HCEC 1CT (cell line): ENCODE measurements at places on chromosomes 11 and 22.

DNA sequence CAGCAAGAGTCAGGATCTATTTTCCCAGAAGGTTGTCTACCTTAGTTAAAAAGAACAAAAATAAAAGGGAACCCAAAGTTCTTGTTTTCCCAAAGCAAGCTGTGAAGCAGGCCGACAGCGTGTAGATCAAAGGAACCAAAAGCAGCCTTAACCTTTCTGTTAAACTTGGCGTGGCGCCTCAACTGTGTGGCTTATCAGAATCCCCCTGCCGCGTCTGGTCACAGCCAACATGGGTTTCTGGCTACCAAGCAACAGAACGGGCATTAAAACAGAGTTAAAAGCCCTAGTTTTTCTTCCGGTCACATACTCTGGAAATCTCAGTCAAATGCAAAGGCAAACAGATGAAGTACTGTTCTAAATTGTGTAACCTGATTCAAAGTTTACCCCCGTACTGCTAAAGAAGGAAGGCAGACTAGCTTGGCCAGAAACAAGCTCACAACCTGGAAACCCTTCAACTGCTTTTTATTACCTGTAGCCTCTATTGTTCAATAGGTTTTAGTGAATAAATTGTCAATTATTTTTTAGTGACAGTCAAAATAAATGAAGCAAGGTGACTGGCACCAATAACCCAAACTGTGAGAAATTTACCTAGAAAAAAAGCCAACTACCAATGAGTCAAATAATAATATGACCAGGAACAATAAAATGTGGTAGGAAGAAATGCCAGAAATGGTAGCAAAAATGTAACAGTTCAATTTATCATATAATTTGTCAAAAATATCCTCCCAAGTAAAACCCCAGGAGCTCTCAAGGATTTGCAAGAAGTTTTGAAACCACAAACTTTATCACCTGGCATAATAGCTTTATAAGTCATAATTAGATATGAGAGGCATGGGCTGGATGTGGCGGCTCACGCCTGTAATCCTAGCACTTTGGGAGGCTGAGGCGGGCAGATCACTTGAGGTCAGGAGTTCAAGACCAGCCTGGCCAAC lies 21.4 kb downstream of the CHKA start:
- DNase-seq = no peak

GRCh38 chr11:33747979-33748378 lies 11.8 kb upstream of the CD59 start:
- peak; percentile 10 for DNase-seq

- no peak for DNase-seq
Measured at GRCh38 chr22:46063846-46064227, 86.5 kb upstream of the PPARA start.

DNA sequence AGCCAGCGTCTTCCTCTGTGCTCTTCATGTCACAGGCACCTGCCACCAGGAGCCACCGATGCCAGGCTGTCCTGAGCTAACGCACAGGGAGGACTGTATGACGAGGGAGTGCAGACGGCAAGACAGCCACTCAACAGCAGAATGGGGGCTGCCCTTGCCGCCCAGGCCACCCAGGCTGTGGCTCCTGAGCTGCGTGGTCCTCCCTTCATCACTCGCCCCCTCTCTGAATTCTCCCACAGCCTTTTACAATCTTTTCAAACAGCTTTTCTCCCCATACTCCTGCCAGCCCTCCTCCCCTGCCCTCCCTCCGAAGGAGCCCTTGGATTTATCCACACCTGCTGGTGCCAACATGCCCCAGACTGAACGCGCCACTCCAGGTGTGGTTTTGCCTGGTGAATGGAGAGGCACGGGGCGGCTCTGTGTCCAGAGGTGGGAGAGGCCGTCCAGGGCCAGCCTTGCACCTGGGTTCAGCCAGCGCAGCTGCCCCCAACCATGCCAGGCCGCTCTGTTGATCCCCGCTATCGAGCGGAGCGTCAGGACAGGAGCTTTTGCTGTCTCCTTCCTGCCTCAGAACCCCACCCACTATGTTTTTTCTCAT lies 22.0 kb downstream of the OVOL1 start:
- DNase-seq = no peak

DNA sequence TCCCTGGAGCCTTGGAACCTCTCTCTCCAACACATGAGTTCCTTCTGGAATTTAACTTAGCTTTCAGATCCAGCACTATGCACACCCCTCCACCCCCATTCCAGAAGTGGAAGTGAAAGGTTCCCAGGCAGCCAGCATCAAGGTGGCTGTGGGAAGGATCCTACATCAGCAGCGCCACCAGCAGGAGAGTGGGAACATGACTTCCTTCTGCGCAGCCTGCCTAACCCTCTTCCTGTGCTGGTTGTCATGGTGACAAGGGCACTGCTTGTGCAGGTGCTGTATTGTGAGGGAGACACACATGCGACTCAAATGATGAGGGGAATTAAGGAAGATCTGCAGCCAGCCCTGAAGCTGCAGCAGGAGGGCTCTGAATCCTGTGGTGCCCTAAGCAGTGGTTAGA lies 904.5 kb upstream of the API5 start:
- no peak for DNase-seq

DNA sequence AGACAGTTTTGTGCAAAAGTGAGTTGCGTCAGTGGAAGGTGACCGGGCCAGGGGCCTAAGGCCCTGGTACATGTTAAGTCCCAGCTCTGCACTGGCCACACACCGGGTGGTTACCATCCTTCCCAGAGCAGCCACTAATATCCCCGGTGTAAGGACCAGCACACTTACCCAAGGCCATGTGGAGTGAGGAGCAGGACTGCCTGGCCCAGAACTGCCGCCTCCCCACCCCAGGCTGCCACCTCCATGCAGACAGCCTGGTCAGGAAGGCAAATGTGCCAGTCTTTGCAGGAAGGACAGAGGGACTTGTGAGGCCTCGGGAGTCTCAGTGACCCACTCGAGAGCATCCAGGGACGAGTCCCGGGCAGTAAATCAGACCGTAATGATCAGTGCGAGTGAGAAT lies 102.9 kb downstream of the MORC2 start:
- DNase-seq = no peak

- DNase-seq = no peak
Measured at GRCh38 chr11:130531061-130531460, 82.6 kb downstream of the ADAMTS15 start.

GRCh38 chr11:128415539-128415938 lies 171.8 kb downstream of the ETS1 start:
- DNase-seq = no peak

GRCh38 chr22:36107436-36107835 lies 53.1 kb downstream of the APOL3 start:
- no peak for DNase-seq

DNA sequence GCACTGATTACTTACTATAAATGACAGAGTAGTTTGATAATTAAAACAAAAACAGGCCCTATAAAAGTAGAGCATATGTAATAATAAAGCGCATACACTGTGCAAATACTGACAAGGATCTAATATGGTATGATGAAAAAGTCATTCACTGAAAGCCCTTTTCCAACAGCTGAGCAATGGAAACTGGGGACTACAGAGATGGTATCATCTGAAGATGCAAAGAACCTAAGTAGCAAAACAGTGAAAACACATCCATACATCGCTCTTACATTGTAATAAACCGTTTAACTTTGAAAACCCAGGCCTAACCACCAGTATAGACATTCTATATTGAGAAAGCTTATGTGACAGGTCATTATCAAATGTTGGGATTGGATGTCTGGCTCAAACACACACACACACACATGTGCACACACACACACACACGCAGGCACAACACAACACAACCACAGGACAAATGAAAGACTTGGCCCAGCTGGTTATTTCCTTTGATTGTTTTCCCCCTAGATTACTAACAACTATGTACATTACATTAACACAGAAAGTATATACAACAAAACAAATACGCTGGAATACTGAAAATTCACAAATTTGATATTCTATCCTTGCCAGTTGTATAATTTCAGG lies 119.5 kb downstream of the APOL5 start:
- no peak for DNase-seq

GRCh38 chr22:25827415-25827814 lies 85.4 kb downstream of the MYO18B start:
- DNase-seq = no peak

DNA sequence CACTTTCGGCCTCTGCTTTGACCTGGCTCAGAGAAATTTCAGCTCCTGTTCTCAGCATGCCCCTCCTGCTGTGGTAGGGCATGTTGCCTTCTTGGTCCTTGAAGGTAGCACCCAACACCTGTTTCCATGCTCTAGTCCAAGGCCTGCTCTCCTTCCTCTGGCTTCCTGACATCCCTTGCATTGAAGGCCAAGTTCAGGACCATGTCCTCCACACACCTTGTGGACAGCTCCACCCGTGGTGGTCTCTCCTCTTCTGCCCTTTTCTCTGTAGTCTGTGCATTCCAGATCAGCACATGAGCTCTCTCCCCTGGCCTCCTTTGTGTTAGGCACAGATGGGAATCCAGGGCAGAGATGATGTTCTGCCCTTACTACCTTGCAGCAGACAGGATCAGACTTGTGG lies 225.3 kb downstream of the ADAMTS15 start:
- no peak for DNase-seq

DNA sequence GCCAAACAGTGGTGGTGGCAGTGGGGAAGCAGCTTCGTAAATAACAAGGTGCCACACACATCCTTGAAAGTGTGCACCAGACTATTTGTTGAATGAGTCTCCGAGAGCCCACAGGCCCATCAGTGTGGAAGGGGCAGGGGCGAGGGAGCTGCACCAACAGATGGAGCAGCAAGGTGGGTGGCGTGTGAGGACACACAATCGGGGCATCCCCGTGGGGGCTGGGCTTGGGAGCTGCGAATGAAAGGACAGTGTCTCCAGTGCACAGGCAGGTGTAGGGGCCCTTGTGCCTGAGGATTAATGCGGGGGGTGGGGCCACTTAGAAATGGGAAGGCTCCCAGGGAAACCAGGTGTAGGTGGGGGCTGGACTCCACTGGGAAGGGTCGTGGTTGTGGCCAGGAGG lies 2.8 kb downstream of the NRXN2 start:
- no peak for DNase-seq

DNA sequence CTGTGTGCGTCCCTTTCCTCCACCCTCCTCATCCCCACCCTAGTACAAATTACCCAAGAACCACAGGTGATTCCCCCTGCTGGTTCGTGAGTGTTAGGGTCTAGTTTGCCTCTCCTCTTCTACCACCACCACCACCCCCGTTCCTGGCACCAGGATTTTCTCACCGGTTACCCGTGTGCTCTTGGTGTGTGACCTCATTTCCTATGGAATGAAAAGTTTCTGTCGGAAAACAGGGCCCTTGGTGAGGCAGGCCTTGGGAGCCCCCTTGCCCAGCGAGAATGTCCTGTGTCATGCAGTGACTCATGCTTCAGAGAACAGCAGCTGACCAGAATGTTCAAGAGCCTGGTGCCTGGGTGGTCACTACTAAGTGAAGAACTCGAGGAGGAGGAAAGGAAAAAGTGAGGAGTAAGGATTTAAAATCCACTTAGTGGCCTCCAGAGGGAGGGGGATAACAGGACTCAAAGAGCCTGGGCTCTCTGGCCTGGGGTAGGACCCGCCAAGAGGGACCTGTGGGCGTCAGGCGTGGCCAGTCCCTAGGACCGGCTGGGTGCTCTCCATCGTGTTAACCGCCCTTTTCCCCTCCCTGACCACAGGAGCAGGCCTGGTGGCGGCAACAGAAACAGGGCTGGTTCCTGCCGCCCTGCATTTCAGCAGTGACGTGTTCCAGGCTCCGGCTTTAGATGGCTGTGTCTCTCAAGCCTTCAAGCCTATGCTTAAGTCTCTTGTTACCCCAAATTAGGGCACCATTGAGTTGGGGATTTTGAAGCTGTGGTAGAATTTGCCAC lies 30.2 kb downstream of the C22orf31 start:
- DNase-seq = peak; percentile 94

DNA sequence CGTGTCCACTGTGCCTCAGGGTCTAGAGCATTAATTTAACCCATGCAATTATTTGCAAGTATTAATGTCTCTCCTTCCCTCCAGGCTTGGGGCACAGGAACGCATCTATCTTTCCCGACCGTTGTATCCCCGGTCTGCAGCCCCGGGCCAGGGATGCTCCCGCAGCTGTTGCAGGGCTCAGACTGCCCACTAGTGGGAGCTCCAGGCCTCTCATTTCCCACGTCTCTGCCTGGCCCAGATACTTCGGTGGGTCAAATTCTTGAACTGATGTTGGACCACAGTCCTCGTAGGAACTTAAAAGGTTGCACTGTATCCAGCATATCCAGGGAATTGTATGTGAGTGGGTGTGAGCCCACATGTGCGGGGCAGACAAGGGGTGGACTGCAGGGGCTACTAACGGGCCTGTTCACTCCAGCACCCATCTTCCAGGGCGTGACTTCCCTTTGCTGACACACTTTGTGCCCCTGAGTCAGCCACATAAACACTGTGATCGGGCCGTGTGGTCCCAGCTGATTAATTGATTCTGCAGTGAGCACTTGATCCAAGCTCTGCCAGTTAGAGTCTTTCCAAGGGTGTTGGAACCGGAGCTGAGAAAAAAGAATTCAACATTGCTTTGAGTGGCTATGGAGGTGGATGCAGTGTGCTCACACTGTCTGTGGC lies 451.3 kb downstream of the TBC1D22A start:
- no peak for DNase-seq

- DNase-seq = no peak
Measured at GRCh38 chr11:96680211-96681018, 290.6 kb downstream of the JRKL start.

DNA sequence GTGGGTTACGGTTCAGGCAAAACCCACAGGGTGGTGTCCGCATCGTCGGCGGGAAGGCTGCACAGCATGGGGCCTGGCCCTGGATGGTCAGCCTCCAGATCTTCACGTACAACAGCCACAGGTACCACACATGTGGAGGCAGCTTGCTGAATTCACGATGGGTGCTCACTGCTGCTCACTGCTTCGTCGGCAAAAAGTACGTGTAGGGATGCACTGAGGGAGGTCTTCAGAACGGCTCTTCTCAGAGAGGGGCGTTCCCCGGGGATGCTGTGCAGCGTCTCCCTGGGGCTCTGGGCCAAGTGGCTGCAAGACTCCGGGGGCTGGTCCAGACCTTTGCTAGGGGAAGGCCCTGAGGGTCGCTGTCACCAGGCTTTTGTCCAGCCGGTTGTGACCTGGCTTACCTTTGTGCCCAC lies 1.3 kb downstream of the ACR start:
- no peak for DNase-seq

GRCh38 chr11:130070109-130070845 lies 583 bp downstream of the APLP2 start:
- peak; percentile 31 for DNase-seq

GRCh38 chr11:129414144-129414872 lies 38.7 kb downstream of the BARX2 start:
- no peak for DNase-seq

GRCh38 chr11:66848671-66849500 lies 5.6 kb downstream of the RCE1 start:
- no peak for DNase-seq

GRCh38 chr11:108591893-108592292 lies 1.7 kb downstream of the EXPH5 start:
- DNase-seq = no peak

DNA sequence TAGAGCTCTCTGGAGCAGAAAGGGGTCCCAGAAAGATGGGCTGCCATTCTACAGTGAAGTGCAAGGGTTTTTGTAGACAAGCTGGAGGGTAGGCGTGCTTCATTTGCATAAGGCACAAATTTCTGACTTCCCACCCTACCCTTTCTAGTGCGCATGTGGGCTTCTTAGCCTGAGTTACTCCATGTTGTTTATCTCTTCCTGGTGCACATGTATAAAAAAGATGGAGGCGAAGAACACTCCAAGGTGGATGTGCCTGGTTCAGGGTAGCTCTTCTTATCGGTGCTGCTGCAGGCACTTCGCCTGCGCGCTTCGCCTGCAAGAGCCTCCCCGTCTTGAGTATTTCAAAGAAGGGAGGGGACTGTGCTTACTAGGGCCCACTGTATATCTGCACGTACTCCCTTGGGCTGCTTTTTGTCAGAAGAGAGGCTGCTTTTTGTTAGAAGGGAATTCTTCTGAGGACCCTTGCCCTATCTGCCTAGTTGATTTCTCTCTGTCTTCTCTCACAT lies 1047.3 kb upstream of the CNTN5 start:
- DNase-seq = no peak
